ENCODE measurements at places on chromosomes 16 and 17. TPM values are rescaled to one million over a fixed set of nuclear protein-coding genes. Genes with fewer than 3 reads are reported as not detected.

MYH2 gene
- total RNA-seq: not detected

SPATA32 gene
- total RNA-seq: under 0.01 TPM

MEFV gene
- not detected for total RNA-seq

NUPR1 gene
- 4.0 TPM for total RNA-seq

FNDC8 gene
- total RNA-seq: not detected

PRSS36 gene
- total RNA-seq: 0.26 TPM

GPR179 gene
- total RNA-seq: not detected

SDR42E2 gene
- total RNA-seq: 0.43 TPM

HP gene
- not detected for total RNA-seq

TBC1D3B gene
- 0.43 TPM for total RNA-seq

HSPB9 gene
- not detected for total RNA-seq

OTOA gene
- 0.09 TPM for total RNA-seq

DOK4 gene
- total RNA-seq: 24.7 TPM

PABPN1L gene
- not detected for total RNA-seq

CTRB2 gene
- total RNA-seq: not detected

ZNF385C gene
- not detected for total RNA-seq

CACNG4 gene
- total RNA-seq: not detected

ASPA gene
- total RNA-seq: not detected

MON1B gene
- 7.8 TPM for total RNA-seq

SLC4A1 gene
- total RNA-seq: not detected

ERCC4 gene
- 6.8 TPM for total RNA-seq

HYDIN gene
- total RNA-seq: not detected

KRTAP2-2 gene
- not detected for total RNA-seq

SLC5A11 gene
- total RNA-seq: not detected

CLEC3A gene
- total RNA-seq: not detected

EME1 gene
- 0.77 TPM for total RNA-seq

TBC1D3H gene
- total RNA-seq: not detected

KRTAP1-5 gene
- not detected for total RNA-seq

PYDC1 gene
- not detected for total RNA-seq

ARHGAP44 gene
- total RNA-seq: 0.43 TPM

PRSS21 gene
- 0.65 TPM for total RNA-seq

FAM234A gene
- total RNA-seq: 41.0 TPM

NACA2 gene
- not detected for total RNA-seq

Data from dermis lymphatic vessel endothelial cell (primary cell).